ENCODE measurements at places on chromosomes 7 and 10.

GRCh38 chr10:112280205-112280921 is 2.8 kb upstream of the TECTB start:
- peaks cover 6% of the 10 kb centered on the region for H3K4me1 ChIP-seq
- no peaks in the 10 kb centered on the region for H3K36me3 ChIP-seq
- no peaks in the 10 kb centered on the region for H3K27me3 ChIP-seq
- no peak for DNase-seq
- H3K4me3 ChIP-seq = no peak overlapping the region

- H3K4me1 ChIP-seq = peaks cover 2% of the 10 kb centered on the region
- DNase-seq = no peak
- peaks cover 8% of the 10 kb centered on the region for H3K36me3 ChIP-seq
Observed at GRCh38 chr7:75876126-75876881, 2.5 kb upstream of the RHBDD2 start.

DNA sequence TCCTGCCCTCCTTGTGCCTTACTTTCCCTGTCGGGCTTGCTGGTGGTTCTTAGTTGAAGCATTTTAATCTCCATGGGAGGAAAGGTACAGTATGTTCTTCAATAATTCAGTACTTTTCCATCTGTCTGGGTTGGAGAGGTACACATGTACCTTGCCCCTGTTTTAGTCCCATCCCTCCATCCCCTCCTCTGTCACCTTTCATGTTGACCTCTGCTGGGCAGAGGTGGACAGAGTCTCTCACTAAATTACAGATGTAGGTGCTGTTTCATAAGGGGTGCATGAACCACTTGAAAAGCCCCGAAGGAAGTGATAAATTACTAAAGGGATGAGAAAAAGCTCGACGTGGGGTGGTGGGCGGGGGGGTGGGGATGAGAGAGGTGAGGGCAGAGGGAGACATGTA is 5.4 kb downstream of the AGFG2 start:
- no peaks in the 10 kb centered on the region for H3K36me3 ChIP-seq
- H3K4me3 ChIP-seq = no peak overlapping the region
- H3K4me1 ChIP-seq = peaks cover 19% of the 10 kb centered on the region
- H3K27ac ChIP-seq = no peak overlapping the region

GRCh38 chr10:1502451-1502850 is 234.9 kb downstream of the ADARB2 start:
- H3K4me1 ChIP-seq = no peaks in the 10 kb centered on the region
- H3K27ac ChIP-seq = no peak overlapping the region
- DNase-seq = no peak
- H3K36me3 ChIP-seq = no peaks in the 10 kb centered on the region
- no peaks in the 10 kb centered on the region for H3K27me3 ChIP-seq

DNA sequence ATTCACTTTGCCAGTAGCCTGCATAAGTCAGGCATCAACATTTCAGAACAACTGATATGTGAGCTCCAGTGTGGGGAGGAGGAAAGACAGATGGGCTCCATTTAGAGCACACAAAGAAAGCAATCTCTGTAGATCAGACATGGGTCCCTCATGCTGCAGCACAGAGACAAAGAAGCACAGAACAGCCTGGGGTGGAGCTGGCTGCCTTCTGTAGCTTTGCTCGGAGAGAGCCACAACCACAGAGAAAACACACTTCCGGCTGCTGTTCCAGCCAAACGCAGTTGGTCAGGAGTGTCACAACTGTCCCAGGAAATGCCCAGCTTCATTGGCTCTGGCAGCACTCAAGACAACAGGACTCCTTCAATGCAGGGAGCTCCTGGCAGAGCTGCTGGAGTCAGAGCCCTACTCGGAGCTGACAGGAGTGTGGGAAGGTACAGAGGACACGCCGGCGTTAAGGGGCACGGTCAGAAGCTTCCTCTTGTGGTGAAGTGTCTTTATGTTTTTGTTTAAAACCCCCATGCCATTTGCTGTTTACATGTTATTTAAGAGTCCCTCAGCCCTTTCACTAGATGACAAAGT is 494.4 kb downstream of the TCERG1L start:
- H3K27me3 ChIP-seq = no peaks in the 10 kb centered on the region
- H3K4me1 ChIP-seq = peaks cover 3% of the 10 kb centered on the region
- no peaks in the 10 kb centered on the region for H3K36me3 ChIP-seq
- no peak overlapping the region for H3K27ac ChIP-seq
- H3K4me3 ChIP-seq = no peak overlapping the region

- H3K27me3 ChIP-seq = no peaks in the 10 kb centered on the region
- peak; percentile 88 for DNase-seq
- no peak overlapping the region for H3K27ac ChIP-seq
- no peaks in the 10 kb centered on the region for H3K4me1 ChIP-seq
- peaks cover 25% of the 10 kb centered on the region for H3K36me3 ChIP-seq
- no peak overlapping the region for H3K4me3 ChIP-seq
Observed at GRCh38 chr10:29517352-29517923, 117.3 kb downstream of the SVIL start.

DNA sequence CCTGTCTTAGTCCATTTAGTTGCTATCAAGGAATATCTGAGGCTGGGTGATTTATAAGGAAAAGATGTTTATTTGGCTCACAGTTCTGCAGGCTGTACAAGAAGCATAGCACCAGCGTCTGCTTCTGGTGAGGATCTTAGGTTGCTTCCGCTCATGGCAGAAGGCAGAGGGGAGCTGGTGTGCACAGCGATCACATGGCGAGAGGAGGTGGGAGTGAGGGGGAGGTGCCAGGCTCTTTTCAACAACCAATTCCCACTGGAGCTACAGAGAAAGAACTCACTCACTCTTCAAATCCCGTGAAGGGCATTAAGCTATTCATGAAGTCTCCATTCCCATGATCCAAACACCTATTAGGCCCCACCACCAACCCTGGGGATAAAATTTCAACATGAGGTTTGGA is 371.6 kb downstream of the SH2D4B start:
- 0 out of 2 replicates have a peak, but pooled peaks cover 2% of the 10 kb centered on the region for H3K27me3 ChIP-seq
- H3K27ac ChIP-seq = no peak overlapping the region
- DNase-seq = no peak
- H3K4me3 ChIP-seq = no peak overlapping the region

DNA sequence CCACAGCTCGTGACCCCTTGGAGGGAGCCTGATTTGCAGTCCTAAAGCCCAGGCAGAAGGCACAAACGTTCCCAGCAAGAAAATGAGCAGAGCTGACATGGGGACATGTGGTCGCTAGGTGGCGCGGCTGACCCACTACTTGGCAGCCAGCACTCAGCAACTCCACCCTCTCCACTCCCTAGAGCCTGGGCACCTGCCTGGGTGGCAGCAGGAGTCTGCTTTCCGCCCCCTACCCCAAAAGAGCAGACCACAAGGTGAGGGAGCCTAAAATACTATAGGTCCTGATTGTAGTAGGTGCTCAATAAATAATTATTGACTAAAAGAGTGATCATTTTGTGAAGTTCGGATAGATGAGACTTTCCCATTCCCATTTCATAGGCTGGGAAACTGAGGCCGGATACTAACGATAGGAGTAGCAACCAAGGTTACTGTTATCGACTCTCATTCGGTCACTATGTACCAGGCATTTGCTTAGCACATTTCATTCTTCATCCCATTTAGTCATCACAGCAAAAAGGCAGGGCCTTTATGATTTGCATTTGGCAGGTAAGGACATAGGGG is 57.4 kb downstream of the NEUROG3 start:
- H3K4me3 ChIP-seq = no peak overlapping the region
- no peaks in the 10 kb centered on the region for H3K27me3 ChIP-seq

DNA sequence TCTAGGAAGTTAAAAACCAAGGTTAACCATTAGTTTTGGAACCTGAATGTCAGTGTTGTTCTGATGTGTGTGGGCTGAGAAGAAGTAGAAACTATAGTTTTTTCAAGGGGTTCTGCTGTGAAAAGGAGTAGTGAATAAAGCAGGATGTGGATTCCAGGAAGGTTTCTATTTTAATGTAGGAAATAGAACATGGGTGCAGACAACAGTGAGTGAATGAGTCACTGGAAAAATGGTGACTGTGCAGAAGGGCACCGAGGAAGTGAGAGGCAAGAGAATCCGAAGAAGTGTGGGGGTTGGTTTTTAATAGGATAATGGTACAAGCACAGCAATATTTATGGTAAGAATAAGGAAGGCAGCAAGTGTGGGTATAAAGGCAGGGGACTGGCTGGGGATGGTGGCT is 120.4 kb downstream of the ARHGAP21 start:
- H3K27ac ChIP-seq = no peak overlapping the region
- H3K4me1 ChIP-seq = no peaks in the 10 kb centered on the region
- no peaks in the 10 kb centered on the region for H3K27me3 ChIP-seq
- DNase-seq = no peak

GRCh38 chr7:14899030-14899429 is 3.5 kb downstream of the DGKB start:
- DNase-seq = no peak
- H3K36me3 ChIP-seq = no peaks in the 10 kb centered on the region
- H3K4me3 ChIP-seq = no peak overlapping the region
- H3K27me3 ChIP-seq = no peaks in the 10 kb centered on the region
- H3K4me1 ChIP-seq = peaks cover 2% of the 10 kb centered on the region
